Activated naive CD8-positive, alpha-beta T cell treated with anti-CD3 and anti-CD28 coated beads, Interleukin-2, amount 10 ng/mL, durations not matched to agents 7 days and 5 days (primary cell): ENCODE measurements at places on chromosomes 13 and 19.
A peak's percentile ranks its signal among the peaks of the same experiment; 100 is the strongest.

DNA sequence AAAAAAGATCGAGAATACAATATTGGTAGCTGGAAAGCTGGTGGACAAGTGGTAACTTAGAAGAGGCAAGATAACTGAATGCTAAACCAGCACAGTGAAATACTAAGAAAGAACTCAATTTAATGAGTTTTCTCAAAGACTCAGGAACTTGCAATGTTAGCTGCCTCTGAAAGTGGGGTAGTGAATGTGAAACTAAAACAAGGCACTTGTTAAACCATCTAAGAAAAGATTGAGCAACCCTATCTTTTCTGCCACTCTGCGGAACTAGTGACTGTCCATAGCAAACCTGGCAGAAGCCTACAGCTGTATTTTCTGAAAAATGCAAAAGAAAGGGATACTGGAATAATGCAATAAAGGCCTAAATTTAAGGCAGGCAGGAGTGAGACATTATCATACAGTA lies 1574.4 kb upstream of the PRR20A start:
- H3K27me3 ChIP-seq = no peaks in the 10 kb centered on the region
- no peak for DNase-seq
- H3K4me3 ChIP-seq = no peak overlapping the region
- H3K4me1 ChIP-seq = no peaks in the 10 kb centered on the region
- H3K27ac ChIP-seq = no peak overlapping the region
- no peaks in the 10 kb centered on the region for H3K36me3 ChIP-seq

GRCh38 chr13:97422118-97423054 lies 11.6 kb upstream of the RAP2A start:
- H3K4me1 ChIP-seq = no peaks in the 10 kb centered on the region
- no peak overlapping the region for H3K27ac ChIP-seq
- peaks cover 8% of the 10 kb centered on the region for H3K27me3 ChIP-seq

GRCh38 chr13:48654511-48654910 lies 782 bp downstream of the CYSLTR2 start:
- H3K36me3 ChIP-seq = peaks cover 8% of the 10 kb centered on the region
- H3K4me3 ChIP-seq = peak overlapping the region; percentile 88
- H3K27me3 ChIP-seq = no peaks in the 10 kb centered on the region
- DNase-seq = no peak
- H3K27ac ChIP-seq = no peak overlapping the region
- peaks cover 30% of the 10 kb centered on the region for H3K4me1 ChIP-seq

DNA sequence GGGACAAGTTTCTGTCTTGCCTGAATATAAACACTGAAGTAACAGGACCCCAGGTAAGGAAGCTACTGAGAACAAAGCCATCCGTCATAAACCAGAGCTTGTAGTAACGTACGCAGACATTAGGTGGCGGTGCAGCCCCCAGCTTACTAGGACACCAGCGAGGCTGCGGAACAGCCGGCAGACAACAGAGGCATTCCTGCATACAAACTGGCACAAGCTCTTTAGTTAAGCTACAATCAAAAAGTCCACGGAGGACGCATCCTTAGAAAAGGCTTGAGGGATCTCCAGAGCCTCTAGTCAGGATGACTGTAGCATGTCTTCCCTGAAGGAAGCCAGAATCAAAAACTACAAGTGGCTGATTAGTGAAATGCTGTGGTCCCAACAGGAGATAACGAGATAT lies 26.2 kb downstream of the ZNF160 start:
- H3K27me3 ChIP-seq = no peaks in the 10 kb centered on the region
- peaks cover 96% of the 10 kb centered on the region for H3K36me3 ChIP-seq
- no peak overlapping the region for H3K27ac ChIP-seq
- DNase-seq = no peak

DNA sequence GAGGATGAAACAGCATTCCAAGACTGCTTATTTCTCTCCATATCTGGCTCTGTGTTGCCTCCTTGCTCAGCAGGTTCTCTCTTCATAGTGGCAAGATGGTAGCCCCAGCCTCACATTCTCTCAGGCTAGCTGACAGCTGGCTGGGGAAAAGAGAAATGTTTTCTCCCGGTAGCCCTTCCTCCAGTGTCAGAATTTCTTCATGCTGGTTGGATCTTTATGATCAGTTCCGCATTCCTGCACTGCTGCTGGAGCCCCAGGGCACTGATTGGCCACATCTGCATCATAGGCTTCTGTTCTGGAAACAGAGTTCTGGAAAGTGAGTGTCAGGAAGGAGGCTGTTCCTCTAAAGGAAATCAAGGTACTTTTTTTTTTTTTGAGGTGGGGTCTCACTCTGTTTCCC lies 24.6 kb downstream of the POP4 start:
- H3K27ac ChIP-seq = no peak overlapping the region
- no peaks in the 10 kb centered on the region for H3K36me3 ChIP-seq
- H3K4me3 ChIP-seq = no peak overlapping the region
- DNase-seq = no peak
- peaks cover 10% of the 10 kb centered on the region for H3K27me3 ChIP-seq
